ENCODE measurements at places on chromosomes 4 and X.

GRCh38 chr4:19194672-19195071 is 1057.0 kb upstream of the SLIT2 start:
- DNase-seq, result no peak

DNA sequence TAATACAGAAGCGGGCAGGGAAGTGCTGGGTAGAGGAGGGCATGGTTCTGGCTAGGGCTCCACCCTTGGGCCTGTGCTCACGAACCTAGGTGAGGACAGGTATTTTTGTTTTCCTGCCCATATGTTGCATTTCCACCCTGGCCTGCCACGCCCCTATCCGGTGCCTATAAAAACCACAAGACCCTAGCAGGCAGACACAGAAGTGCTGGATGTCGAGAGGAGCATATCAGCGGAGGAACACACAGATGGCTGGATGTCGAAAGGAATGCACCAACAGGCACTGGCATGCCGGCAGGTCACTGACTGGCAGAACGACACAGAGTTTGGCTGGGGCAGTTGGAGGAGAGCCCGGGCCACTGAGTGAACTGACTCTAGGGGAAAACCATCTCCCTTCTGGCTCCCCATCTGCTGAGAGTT is 316.6 kb upstream of the BOD1L1 start:
- DNase-seq, result no peak

DNA sequence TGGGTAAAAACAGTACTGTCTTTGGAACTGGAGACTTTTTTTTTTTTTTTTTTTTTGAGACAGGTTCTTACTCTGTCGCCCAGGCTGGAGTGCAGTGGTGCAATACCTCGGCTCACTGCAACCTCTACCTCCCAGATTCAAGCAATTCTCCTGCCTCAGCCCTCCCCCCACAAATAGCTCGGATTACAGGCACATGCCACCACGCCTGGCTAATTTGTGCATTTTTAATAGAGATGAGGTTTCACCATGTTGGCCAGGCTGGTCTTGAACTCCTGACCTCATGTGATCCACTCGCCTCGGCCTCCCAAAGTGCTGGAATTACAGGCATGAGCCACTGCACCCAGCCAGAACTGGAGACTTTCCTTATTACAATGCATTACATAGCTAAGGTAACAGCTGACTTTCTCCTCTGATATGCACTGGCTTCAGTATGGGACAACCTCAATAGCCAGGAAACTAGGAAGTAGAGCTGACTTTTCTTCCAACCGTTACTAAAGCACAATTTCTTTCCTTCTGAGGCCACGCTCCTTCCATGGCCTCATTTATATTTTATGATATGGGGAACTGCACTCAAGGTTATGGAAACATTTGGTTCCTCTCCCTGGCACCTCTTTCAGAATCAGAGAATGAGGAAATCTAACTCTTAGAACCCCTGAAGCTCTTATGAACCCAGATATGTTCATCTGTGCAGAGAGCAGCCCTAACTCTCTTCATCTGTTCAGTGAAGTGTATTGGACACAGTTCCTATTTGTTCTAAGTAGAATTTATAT is 53.5 kb upstream of the FAM9B start:
- DNase-seq, result no peak

- DNase-seq, result no peak
Measured at GRCh38 chr4:150402871-150403272, 179.1 kb upstream of the MAB21L2 start.

- no peak for DNase-seq
Measured at GRCh38 chrX:643241-643595, 12.6 kb downstream of the SHOX start.

DNA sequence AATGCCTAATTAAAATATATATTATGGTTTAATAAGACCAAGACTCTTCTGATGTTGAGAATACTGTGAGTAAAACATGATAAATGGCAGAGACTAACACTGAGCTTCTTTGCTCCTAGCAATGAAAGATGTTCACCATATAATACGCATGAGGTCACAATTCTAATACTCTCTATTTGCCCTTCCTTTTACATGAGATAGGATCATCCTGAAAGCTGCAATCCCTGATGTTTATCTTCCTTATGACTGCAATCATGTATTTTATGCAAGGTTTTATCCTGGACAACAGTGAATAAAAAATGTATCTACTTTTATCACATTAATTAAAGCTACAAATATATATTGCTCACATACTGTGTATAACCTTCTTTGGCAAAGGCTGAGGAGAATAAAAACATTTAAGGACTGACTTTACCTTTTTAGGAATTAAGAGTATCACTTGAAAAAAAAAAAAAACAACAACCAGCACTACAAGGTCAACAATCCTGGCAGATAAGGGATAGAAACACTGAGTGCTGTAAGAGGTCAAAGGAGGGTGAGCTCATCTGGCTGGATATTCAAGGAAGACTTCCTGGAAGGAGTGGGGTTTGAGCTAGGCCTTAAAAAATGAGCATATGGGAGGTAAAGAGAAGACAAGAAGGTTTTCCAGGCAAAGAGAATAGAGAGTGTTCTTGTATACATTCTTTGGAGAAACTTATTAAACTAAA is 99.9 kb downstream of the AREG start:
- no peak for DNase-seq

DNA sequence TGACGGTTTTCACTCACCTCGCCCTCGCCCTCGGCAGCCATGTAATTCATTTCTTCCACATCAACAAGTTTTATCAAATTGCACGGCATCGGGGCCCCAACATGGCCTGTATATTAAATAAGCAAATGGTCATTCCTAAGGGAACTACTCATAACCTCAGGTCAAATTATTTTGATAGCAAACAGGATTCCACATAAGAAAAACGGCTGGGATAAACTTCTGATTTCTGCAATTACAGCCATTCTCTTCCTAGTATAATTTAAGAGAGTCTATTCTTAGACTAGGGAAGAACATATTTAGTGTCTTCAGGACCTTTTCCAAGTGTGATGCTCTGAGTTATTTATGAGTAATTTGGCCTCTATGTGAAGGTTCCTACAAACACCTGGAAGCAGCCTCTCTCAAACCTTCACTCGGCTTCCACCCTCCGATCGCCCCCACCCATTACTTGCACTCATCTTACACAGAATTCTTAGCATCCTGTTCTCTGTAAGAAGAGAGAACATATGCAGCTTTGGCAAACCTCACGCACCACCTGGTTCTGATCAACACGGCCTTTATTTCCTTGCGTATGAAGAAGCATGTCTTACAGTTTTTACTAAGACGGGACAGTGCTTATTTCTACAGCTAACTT is 29.4 kb upstream of the CENPU start:
- DNase-seq, result peak; percentile 25

Measured in AG20443 (cell line).